ENCODE measurements at places on chromosomes 12 and 14.

GRCh38 chr12:102474438-102475064 is 5.8 kb downstream of the IGF1 start:
- DNase-seq, result peak; percentile 19

- no peak for DNase-seq
Measured at GRCh38 chr12:104212516-104212915, 3.1 kb upstream of the TXNRD1 start.

- no peak for DNase-seq
Measured at GRCh38 chr12:82964446-82964845, 277.7 kb downstream of the TMTC2 start.

GRCh38 chr14:89324501-89325298 is 92.3 kb downstream of the FOXN3 start:
- DNase-seq, result peak; percentile 17

DNA sequence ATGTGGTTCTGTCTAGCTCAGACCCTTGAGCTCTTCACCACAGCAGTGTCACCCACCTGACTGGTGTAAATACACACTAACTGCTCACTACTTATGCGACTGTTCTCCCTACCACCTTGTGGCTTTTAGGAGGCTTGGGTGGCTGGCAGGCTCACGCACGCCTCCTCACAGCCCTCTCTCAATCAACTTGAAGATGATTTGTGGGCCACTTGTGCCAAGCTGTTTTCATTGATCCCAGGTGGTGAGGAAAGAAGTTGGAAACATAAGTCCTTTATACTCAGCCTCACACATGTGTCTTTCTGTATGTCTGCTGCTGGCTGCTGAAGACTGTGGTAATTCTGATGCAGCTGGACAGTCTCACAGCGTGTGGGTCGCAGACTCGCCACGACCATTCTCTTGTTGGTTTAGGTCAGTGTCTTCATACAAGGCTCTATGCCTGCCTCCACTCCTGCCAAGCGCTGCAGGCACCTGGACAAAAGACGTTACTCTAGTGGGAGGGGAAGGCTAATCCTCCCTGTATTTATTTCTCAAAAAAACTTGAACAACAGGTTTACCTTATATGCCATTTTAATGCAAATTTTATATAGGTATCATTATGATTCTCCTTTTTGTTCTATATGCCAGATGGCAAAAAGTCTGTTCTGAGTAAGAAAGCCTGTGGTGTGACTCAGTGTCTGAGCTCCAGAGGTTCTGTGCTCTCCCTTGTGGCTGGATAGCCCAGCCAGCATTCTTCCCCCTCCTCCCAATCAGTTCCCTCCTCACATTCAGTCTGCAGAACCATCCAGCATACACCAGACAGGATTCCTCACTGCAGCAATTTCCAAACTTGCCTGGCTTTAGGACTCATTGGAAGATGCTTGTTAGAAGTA is 115.6 kb downstream of the DIP2B start:
- peak; percentile 62 for DNase-seq

DNA sequence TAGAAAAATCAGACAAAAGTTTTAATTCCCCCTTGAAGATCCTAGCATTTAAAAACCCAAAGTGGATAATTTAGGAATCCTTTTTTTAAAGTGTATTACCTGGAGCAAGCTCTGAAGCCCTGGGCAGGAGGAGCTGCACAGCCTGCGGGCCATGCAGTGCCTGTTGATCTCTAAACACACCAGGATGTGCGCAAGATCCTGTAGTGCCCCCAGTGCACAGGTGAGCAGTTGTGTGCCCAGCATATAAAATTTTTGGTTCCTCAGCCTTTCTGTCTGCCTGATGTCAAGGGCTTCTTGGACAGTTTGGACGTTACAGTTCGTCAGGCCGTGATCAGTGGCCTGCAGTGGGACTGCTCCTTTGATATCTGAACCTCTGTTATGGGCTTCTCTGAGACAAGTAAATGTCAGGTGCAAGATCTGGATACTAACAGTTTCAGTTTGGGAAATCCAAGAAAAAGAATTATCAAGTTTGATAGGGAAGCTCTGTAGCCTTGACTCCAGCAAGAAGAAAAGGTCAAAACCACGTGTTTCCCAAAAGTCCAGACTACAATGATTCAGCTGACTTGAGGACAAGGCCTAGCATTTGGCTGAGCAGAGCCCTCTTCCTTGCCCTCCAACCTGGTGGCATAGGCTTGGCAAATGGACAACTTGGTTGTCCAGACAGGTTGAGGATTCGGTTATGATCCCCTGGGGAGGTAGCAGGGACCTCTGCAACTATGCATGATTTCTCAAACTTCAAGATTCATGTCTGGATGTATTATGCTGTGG is 1.0 kb downstream of the ATXN7L3B start:
- DNase-seq, result peak; percentile 28

- no peak for DNase-seq
Measured at GRCh38 chr12:1890810-1891209, 27.6 kb downstream of the CACNA2D4 start.

GRCh38 chr12:127731657-127732056 is 535.3 kb upstream of the TMEM132C start:
- DNase-seq, result no peak

DNA sequence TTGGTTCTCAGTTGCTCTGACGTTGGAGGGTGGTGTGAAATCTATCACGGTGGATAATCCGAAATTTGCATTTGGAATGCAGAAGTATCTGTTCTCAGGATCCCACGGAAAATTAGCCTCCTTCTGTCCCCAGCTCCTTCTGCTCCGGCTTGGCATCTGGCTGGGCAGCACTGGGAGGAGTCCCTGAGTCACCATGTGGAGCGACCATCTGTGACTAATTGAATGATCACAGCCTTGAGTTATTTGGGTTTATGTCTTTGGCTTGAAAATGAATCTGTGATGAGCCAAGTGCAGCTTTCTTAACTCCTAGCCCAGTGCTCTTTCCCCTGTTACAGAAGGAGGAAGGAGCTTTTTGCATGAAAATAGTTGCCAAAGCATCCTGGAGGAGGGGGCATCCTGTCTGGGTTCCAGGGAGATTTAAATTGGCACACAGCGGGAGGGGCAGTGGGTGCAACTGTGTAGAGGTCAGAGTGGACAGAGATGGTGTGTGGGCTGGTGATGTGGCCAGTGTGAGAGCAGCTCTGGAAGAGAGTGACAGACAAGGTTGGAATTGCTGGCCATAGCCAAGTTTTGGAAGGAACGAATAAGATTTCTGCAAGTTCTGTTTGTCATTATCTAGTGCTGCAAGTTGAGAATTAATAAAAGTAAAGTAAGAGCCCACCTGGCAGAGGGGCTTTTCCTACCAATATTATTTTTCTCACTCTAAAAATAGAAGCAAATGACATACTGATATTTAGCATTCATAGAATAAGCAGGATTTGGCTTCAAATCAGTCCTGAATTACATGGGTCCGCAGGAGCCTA is 74.4 kb downstream of the SLC24A4 start:
- DNase-seq, result no peak

DNA sequence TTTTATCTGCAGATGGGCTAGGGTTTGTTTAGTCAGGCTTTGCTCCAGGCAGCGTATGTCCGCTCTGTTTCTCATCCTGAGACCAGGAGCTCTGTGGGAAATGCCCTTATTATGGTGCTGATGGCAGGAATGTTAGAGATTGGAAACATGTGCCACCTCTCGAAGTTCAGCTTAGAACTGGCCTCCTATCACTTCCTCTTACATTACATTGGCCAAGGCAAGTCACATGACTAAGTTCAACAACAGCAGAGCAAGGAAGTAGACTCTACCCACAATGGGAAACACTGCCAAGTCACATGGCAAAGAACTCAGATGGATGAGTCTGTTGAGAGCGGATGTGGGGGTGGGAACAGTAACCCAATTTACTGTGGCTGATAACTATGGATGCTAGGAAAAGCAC is 161.9 kb upstream of the WSCD2 start:
- no peak for DNase-seq

- DNase-seq, result no peak
Measured at GRCh38 chr14:29584992-29585391, 342.7 kb downstream of the PRKD1 start.

DNA sequence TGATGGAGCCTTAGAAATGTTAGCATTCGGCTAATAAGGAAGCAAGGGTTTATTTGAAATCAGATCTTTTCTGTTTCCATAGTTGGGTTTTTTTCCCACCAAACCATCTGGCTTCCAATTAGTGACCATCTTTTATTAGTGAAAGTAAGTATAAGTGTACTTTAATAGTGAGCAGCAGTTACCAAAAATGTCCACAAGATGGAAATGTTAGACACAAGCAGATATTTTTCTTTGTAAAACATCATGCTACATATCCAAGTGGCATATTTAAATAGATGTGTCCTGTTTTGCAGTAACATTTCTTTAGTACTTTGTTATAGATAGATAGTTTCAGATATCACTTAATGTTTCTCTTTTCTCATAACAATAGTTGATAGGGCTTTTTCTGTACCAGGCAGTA is 28.8 kb downstream of the YEATS4 start:
- DNase-seq, result no peak

- DNase-seq, result no peak
Measured at GRCh38 chr14:62501021-62501750, 544.1 kb downstream of the KCNH5 start.

DNA sequence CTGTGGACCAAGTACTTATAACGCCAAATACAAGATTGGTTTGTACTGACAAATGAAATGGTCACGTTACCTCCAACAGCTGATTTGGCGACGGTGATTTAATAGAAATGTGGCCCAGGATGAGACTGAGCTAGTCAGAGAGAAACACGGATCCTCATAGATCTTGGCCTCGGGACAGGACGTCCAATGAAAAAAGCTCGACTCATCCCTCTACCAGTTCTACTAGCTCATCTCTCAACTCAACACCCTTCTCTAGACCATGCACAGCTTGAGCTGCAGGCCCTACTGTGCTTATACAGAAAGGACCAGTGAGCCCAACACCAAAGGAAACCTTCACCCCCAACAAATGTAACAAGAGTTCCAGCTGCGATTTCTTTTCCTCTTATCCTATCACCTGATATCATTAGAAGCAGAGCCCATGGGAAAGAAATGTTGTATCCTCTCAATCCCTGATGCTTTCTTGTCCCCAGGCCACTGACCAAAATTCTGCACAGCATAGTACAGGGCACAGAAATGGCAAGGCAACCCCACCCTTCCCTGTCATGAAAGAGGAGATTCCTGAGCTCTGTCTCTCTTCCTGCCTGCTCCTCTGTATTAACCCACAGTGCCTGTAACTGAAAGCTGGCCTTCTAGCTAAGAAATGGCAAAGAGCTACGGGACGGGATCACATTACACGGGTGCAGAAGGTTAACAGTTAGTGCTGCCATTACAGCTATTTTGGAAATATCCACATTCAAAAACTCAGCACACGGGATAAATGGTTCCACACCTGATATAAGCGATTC is 39.2 kb downstream of the DICER1 start:
- DNase-seq, result no peak

DNA sequence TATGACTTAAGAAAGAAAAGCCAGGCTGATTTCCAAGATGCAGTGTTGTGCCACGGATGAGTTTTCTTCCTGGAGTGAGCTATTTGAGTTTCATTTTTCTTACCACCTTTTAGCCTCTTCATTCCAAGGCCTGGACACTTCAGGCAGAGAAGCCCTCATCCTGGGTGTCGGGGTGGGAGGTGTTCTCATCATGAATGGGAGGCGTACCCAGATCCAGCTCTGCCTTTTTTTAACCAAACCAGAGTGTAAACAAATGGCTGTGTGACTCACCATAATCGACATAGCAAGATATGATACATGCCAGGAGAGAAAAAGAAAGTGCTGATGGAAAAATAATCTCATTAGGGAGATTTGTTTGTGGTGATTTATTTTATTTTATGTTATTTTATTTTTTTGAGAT is 79.9 kb downstream of the ARF6 start:
- peak; percentile 47 for DNase-seq

GRCh38 chr12:117231750-117232149 is 41.5 kb upstream of the FBXO21 start:
- no peak for DNase-seq

GRCh38 chr12:22329621-22330020 is 4.9 kb downstream of the ST8SIA1 start:
- no peak for DNase-seq

DNA sequence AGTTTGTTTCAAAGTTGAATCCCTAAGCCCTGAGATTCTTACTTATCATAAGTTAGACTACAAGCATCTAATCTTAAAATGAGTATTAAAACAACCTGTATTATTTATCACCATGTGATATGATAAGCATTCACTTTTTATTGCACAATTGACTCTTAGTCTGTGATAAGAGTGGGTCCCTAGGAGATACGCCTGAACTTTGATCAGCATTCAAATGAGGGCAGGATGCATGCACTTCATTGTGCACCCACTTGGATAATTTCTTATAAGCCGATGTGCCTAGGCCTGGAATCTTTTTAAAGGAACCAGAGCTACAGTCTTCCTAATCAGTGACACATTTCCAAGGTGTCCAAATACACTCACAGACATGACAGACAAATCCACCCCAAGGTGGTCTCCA is 31.4 kb upstream of the SPTLC2 start:
- DNase-seq, result no peak

DNA sequence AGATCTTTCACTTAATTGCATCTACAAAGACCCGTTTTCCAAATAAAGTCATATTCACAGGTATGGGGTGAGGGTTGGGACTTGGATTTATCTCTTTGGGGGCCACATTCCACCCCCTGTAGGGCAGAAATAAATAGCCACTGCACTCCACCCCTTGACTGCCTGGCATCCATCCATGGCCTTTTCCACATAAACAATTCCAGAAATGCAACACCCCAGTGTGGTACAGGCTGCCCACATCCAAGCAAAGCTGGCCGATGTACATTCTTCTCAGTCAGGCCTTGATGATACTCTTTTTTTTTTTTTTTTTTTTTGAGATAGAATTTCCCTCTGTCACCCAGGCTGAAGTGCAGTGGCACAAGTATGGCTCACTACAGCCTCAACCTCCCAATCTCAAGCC is 12.9 kb downstream of the DGLUCY start:
- DNase-seq, result no peak

GRCh38 chr12:102436867-102437266 is 43.5 kb downstream of the IGF1 start:
- no peak for DNase-seq

- DNase-seq, result no peak
Measured at GRCh38 chr14:41609704-41610183, 3.1 kb downstream of the LRFN5 start.

DNA sequence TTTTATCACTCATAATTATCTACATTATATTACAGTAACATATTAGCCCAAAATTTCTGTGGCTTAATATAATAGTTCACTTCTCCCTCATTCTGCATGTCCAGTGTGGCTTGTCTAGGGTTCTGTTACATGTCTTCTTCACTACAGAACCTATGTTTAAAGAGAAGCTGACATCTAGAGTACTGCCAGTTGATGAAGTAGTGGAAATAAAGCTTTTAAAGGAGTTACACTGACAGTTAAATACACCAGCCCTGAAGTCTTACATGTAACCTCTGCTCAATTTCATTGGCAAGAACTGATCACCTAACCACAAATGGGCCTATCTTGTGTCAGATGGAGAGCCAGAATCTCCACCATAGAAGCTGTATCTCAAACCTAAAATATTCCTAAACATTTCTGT is 32.9 kb downstream of the RPS6KA5 start:
- DNase-seq, result no peak

GRCh38 chr12:28893365-28893764 is 255.7 kb upstream of the FAR2 start:
- no peak for DNase-seq
